ENCODE measurements at places on chromosomes 4 and X.

- no peak for DNase-seq
These were observed 61.7 kb downstream of the MAML3 start for GRCh38 chr4:140092094-140092851.

DNA sequence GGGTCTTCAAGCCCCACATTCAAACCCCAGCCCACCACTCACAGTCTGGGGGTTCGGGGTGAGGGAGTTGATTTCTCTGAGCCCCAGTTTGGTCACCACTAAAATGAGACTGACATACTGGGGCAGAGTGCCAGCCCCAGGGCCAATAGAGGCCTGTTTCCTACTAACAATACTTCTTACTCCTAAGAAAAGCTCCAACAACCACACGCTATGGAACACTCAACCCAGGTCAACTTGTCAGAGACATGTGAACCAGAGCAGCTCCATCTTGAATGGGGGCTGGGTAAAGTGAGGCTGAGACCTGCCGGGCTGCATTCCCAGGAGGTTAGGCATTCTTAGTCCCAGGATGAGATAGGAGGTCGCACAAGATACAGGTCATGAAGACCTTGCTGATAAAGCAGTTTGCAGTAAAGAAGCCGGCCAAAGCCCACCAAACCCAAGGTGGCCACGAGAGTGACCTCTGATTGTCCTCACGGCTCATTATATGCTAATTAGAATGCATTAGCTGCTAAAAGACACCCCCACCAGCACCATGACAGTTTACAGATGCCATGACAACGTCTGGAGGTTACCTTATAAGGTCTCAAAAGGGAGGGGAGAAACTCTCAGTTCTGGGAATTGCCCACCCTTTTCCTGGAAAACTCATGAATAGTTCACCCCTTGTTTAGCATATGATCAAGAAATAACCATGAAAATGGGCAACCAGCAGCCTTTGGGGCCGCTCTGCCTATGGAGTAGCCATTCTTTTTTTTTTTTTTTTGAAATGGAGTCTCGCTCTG is 26.6 kb upstream of the HTRA3 start:
- DNase-seq = no peak

- DNase-seq = no peak
These were observed 329.9 kb downstream of the ARHGAP10 start for GRCh38 chr4:148061795-148062194.

GRCh38 chrX:108558217-108558616 is 118.6 kb downstream of the COL4A5 start:
- DNase-seq = no peak

GRCh38 chrX:44483965-44484606 is 58.6 kb downstream of the FUNDC1 start:
- no peak for DNase-seq
